NCI-H1436 treated with DMSO at 0.1 percent for 48 hours (cell line): ENCODE measurements at places on chromosomes 5 and 9.

GRCh38 chr9:34689116-34689470, 2.0 kb downstream of the CCL19 start:
- no peak for DNase-seq

- no peak for DNase-seq
Measured at GRCh38 chr9:101443364-101443771, 7.8 kb upstream of the ALDOB start.

- no peak for DNase-seq
Measured at GRCh38 chr5:87243161-87243844, 24.4 kb upstream of the RASA1 start.

DNA sequence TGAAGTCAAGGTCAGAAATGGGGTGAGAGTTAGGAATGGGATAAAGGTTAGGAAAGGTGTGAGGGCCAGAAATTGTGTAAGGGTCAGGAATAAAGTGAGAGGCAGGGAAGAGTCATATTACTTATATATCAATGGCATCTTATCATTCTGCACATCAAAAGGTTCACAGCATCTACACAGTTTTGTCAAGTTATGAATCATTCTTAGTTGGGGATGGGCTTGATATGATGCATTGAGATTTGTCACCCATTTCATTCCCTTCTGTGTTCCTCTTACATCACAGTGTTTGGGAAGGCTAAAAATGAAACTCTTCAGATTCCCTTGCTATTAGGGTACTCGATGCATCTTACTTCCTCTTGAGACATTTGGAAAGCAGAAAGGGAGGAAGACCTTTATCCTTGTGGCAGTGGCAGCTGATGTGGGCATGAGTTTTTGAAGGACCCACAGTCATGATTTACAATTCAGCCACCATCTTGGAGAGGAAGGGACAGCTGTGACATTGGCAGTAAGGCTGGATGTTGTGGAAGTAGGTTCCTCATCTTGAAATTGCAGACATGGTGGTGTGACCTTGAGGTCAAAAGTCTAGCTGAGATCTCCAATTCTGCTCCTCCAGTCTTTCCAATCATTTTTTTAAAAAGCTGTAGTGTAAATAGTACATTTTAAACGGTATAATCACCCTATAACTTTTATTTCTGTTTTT, 24.2 kb upstream of the NPR3 start:
- no peak for DNase-seq

GRCh38 chr5:172714491-172715420, 56.2 kb downstream of the DUSP1 start:
- DNase-seq = no peak

DNA sequence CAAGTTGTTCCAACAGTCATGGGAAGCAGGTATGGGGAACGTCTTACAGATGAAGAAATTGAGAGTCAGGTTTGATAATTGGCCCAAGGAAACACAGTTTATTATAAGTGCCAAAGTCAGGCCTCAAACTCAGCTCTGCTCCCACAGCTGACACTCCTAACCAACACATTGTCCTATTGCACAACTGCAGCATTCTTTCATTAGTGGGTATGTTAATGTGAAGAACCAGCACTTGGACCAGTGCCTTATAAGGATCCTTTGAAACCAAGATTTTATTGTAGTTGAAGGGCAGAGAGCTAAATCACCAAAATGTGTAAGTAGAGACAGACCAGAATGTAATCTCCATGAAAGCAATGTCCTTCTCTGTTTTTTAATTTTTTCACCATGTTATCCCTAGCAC, 56.1 kb downstream of the GRIA1 start:
- no peak for DNase-seq

DNA sequence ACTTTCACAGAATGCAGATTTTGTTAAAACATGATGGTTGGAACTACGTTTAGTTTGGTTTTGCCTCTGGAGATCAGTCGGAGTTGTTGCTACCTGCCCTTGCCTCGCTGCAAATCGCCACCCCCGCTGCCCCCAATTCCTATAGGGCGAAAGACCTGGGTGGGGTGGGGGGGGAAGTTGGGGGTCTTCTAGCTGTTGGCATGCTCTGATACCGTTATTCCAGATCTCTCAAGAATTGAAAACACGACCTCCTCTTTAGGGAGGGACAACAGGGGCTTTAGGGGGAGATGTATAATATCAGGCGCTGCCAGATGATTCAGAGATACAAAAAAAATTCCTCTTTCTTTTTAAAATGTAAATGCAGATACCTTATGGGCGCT, 36.4 kb upstream of the NFIB start:
- DNase-seq = no peak

DNA sequence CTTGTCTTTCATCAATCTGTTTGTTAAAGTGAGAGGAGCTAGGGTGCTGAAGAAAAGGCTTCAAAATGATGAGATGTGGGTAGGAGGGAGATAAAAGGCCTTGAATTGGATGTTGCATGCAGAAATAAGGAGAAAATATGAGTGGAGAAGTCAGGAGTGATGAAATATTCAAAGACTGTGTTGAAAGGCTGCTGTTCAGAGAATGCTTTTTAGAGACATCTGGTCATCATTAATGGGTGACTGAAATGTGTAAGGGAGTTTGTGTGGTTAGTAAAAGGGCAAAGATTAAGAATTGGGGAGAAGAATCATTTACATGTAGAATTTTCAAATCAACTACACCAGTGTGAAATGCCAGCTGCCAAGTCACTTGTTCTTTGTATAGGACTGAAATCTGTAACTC, 383.9 kb downstream of the MAT2B start:
- no peak for DNase-seq

GRCh38 chr9:73091909-73092308, 59.8 kb upstream of the ANXA1 start:
- no peak for DNase-seq

- DNase-seq = no peak
Measured at GRCh38 chr5:132381614-132382013, 12.1 kb downstream of the SLC22A5 start.

- DNase-seq = no peak
Measured at GRCh38 chr5:646396-647201, 34.5 kb downstream of the CEP72 start.

GRCh38 chr9:124699575-124699974, 71.5 kb downstream of the NR6A1 start:
- no peak for DNase-seq

- DNase-seq = no peak
Measured at GRCh38 chr5:158473016-158473635, 614.2 kb upstream of the CLINT1 start.

- no peak for DNase-seq
Measured at GRCh38 chr5:171188016-171188415, 121.0 kb upstream of the TLX3 start.

DNA sequence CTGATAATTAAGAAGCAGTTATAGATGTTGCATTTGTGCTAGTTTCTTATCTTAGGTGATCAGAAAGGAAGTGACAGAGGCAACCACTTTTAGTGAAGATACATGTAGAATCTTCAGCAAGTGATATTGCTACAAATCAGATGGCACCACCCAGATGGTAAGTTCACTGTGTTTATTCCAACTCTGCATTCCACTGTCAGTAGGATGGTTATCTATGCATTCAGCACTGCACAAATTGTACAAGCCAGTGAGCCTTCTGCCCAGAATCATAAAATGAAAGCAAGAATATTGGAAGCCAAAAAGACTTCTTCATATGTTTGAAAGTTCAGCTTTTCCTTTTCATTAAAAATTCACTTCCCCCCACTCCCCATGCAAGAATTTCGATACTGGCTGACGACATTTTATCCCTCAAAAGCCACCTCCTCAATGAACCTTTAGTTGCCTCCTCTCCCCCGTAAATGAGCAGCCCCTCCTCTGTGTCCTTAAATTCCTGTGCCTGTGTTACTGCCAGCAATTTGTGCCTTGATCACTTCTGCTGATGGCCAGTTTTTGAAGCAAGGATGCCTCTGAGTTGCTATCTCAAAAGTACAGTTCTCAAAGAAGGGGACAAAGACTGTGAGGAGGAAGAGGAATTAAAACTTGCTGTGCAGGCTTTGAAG, 91.6 kb downstream of the ZSWIM6 start:
- DNase-seq = no peak

- no peak for DNase-seq
Measured at GRCh38 chr9:107208121-107208520, 75.0 kb upstream of the RAD23B start.

- DNase-seq = no peak
Measured at GRCh38 chr5:34411470-34412346, 244.4 kb upstream of the RAI14 start.

DNA sequence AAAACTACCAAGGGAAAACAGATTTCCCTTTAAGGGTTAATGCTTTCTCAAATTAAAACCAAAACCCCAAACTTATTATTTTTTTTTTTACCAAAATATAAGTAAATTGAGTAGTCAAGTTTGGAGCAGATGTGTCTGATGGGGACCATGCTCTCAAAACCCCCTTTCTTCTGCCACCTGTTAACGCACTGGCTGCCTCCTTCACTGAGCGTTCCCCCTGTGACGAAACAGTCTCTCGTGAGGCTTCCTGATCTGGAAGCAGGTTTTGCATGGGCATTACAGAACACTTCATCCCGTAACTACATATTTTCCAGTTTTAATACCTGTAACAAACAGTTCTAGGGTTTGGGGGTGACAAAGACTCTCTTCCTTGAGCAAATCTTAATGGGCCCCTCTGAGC, 59.4 kb downstream of the ANKH start:
- DNase-seq = no peak

DNA sequence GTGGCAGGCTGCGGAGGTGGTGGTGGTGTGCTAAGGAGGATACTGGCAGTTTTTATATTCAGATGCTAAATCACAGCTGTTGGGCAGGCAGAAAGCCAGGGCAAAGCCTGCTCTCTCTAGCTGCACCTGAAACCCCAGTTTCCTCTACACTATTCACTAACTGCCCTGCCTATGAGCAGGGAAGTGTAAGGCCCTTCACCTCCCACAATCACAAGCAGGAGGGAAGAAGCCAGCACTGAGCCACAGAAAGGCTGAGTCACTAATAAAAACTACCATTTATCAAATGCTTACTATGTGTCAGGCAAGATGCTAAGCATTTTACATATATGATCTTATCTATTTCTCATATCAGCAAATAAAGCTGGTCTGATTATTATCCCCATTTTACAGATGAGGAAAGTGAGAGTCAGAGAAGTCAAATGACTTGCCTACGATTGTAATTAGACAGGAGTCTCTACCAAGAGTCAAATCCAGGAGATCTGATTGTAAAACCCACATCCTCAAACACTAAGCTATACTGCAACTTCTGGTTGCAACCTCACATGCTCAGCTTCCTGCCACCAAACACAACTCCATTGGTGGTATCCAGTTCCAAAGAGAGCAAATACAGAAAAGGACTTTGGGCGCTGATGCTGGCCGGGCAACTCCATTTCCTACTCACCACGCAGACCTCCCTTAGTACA, 17.7 kb upstream of the IL6ST start:
- no peak for DNase-seq

GRCh38 chr5:71883742-71884103, 164.6 kb downstream of the CARTPT start:
- DNase-seq = no peak

DNA sequence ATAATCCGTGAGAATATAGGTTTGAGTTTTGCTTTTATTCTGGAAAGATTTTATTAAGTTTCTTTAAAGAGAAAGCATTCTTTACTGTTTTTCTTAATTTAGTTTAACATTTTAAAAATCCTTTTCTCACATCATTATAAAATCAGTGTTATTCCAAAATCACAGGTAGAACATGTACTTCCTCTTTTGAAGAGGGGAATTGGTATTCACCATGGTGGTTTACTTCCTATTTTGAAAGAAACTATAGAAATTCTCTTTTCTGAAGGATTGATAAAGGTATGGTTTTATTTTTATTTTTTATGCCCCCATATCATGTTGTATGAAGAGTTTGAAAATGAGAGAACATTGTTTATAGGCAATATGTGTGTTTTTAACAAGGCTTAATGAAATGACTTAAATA, 43.0 kb downstream of the MTREX start:
- DNase-seq = no peak

DNA sequence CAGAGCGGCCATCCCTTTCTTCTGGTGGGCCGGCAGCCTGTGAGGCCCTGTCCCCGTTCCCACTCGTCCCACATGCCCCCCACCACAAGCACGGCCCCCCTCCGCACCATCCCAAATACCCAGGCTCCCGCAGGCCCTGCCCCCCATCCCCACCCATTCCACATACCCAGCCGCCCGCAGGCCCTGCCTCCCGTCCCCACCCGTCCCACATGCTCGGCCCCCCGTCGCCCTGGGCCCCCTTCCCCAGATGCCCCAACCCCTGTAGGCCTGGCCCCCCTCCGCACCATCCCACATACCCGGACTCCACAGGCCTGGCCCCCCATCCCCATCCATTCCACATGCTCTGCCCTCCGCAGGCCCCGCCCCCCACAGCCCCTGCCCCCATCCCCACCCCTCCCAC, 11.5 kb downstream of the SLC6A19 start:
- DNase-seq = no peak

GRCh38 chr5:132281856-132282614, 12.2 kb upstream of the SLC22A4 start:
- no peak for DNase-seq

DNA sequence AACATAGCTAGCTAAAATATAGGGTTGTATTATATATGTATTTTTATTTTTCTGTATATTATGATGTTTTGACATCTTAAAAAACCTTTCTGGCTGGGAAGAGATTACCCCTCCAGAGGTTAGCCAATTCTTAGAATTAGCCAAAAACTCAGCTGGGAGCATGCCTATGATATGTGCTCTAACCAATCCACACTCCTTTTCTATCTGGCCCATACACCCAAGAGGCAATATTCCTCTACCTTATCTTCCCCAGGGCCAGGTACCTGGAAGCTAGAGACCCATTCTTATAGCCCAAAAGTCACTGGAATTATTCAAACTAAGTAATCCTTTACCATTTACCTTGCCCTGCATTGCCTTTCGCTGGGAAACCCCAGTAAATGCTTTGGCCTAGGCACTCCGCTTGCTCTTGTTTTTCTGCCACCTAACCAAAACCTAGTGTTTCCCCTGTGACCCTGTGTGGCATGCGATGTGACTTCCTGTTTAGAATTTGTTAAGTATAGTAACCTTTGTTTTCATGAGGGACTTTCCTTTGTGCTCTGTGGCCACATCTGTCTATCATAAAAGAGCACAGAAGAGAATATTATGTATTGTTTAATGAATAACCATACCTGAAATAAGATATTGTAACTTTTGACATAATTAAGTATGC, 37.4 kb downstream of the CSNK1G3 start:
- DNase-seq = no peak

DNA sequence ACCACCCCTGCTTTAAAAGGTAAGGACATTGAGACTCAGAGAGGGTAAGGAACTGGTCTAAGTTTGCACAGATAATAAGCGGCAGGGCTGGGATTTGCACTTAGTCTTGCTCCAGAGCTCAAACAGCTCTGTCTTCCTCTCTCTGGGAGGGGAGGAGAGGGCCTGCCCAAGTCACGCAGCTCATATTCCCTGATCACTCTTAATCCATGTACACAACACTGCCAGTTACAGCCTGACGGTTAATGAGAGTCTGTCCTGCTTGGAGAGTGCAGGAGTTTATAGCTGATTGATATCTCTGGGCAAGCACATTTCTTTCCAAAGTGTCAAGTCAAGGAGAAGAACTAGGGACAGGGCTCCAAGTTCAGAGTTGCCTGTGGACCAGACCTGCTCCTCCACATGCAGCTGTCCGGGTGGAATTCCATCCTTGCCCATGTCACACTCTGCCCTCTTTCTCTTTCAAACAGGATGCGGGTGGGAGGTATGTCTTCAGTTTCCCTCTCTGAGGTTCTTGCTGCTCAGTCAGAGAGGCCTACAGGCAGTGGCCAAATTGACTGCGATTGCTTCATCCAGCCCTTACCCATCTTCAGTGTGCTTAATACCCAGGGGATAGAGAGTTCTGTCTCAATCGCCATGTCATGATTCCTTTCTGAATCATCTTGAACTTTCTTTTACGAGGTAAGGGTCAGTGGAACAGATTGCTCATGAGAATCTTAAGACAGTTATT, 54.5 kb downstream of the GALNT12 start:
- no peak for DNase-seq
